ENCODE measurements at places on chromosomes 7 and 10.

- DNase-seq = no peak
Measured at GRCh38 chr10:132526676-132527075, 10.9 kb upstream of the INPP5A start.

DNA sequence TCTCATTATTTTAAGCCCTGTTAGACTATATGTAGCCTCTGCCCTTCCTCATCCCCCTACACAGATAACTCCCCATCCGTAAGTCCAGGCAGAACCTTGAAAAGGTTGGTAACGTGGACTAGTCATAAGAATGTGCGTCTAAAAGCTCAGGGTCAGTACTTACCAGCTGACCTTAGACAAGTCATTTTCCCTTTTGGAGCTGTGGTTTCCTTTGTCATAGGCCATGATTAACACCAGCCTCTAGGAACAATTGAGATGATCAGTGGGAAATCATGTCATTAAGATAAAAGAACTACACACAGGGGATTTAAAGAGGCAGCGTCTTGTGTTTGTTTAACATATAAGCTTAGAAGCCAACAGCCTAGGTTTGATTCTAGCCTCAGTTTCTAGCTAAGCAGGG is 6.9 kb upstream of the UNC5B start:
- DNase-seq = no peak

DNA sequence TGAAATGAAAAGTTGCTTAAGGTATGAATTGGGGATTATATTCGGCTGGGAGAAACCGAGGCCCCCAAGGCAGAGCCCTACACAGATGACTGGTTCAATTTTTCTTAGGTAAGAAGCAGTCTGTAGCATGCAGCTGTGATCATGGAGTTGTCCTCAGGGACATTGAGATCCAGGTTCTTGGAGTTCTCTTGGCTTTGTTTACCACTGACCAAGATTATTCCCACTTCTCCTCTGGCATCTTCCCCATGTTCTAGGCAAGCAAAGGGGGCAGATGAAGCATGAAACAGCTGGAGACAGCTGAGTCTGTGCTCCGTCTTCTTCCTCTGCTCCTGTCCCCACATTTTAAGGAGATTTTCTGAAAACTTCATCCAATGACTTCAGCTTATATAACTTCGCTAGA is 129.5 kb upstream of the BMPER start:
- no peak for DNase-seq

GRCh38 chr10:43074409-43074808 is 2.5 kb upstream of the RET start:
- no peak for DNase-seq
